ENCODE measurements at places on chromosomes 1 and 21.

DNA sequence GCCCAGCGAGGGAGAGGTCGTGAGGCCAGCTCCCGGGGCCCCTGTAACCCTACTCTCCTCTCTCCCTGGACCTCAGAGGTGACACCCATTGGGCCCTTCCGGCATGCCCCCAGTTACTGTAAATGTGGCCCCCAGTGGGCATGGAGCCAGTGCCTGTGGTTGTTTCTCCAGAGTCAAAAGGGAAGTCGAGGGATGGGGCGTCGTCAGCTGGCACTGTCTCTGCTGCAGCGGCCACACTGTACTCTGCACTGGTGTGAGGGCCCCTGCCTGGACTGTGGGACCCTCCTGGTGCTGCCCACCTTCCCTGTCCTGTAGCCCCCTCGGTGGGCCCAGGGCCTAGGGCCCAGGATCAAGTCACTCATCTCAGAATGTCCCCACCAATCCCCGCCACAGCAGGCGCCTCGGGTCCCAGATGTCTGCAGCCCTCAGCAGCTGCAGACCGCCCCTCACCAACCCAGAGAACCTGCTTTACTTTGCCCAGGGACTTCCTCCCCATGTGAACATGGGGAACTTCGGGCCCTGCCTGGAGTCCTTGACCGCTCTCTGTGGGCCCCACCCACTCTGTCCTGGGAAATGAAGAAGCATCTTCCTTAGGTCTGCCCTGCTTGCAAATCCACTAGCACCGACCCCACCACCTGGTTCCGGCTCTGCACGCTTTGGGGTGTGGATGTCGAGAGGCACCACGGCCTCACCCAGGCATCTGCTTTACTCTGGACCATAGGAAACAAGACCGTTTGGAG, 23.7 kb upstream of the TNFRSF1B start:
- no peak for DNase-seq

- no peak for DNase-seq
Measured at GRCh38 chr1:45499415-45499769, 481 bp downstream of the CCDC163 start.

DNA sequence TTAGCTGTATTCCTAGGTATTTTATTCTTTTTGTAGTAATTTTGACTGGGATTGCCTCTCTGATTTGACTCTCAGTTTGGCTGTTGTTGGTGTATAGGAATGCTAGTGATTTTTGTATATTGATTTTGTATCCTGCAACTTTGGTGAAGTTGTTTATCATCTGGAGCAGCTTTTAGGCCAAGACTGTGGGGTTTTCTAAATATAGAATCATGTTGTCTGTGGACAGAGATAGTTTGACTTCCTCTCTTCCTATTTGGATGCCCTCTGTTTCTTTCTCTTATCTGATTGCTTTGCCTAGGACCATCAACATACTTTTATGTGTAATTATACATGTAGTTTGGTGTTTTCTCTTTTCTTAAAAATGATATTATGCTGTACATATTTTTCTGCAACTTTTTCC, 27.2 kb downstream of the CD46 start:
- no peak for DNase-seq

DNA sequence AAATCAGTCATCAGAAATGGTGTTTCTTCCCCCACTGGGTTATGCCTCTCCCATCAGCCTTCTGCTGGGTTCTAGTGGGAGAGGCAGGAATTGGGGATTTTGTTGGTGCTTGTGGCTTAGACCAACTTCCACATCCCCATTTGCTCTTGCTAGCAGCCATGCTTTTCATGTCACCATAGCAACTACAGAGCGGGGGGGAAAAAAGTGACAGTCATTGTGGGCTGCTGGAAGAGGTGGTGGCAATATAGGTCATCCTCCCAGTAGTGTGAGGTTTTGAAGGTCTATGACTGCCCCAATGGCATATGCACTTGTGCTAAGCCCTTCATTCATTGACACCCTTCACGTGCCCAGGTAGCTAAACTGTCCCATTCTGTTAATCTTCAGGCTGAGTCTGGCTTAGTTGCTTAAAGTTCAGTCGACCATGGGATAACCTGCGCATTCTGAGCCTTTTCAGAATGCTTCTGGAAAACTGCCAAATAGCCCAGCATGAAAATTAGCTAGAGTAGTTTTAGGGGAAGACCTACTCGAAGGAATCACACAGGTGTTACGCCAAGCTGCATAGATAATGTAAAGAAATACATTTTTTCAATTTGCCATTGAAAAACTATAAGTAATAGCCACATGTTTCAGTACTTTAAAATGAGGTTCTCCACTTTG, 53.7 kb upstream of the ZNF326 start:
- no peak for DNase-seq

- DNase-seq, result no peak
Measured at GRCh38 chr1:42851420-42851819, 5.0 kb downstream of the ZNF691 start.

DNA sequence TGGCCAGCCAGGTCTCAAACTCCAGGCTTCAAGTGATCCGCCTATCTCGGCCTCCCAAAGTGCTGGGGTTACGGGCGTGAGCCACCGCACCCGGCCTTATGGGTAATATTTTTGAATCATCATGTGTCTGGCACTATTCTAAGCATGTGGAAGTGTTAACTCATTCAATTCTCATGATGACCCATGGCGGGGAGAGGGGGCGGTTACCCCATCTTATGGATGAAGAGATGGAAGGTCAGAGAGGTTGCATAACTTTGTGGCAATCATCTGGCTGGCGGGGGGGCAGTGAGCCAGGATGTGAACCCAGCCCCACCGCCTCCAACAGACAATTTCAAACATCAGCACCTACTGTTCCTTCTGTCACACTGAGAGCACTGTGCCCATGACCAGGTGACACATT, 11.5 kb upstream of the TAS1R2 start:
- DNase-seq, result no peak

GRCh38 chr1:181658581-181658980, 175.3 kb downstream of the CACNA1E start:
- DNase-seq, result no peak

DNA sequence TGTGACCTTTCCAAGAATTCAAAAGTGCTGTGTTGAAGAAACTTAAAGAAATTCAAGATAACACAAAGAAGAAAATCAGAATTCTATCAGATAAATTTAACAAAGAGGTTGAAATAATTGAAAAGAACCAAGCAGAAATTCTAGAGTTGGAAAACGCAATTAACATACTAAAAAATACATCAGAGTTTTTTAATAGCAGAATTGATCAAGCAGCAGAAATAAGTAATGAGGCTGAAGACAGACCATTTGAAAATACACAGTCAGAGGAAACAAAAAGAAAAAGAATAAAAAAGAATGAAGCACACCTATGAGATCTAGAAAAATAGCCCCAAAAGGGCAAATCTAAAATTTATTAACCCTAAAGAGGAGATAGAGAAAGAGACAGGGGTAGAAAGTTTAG, 218.1 kb upstream of the KAZN start:
- DNase-seq, result no peak

GRCh38 chr1:165851034-165851658, 23.7 kb downstream of the UCK2 start:
- no peak for DNase-seq

GRCh38 chr21:16579538-16579937, 849.8 kb downstream of the USP25 start:
- DNase-seq, result no peak

DNA sequence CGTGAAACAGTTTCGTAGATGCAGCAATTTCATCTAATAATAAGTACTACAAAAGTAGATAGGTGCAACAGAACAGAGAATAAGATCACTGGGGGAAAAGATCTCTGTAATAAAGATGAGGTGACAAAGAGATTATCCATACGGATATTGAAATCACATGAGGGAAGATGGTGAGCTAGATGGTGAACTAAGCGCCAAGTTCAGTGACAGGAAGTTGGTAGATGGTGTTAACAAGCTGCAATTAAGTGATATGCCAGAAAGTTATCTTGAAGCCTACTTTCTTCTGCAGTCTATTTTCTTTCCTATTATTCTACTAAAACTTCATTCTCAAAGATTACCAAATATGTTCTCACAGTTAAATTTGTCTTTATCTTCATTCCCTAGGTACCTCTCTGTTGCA, 7.1 kb downstream of the LRIF1 start:
- DNase-seq, result no peak

DNA sequence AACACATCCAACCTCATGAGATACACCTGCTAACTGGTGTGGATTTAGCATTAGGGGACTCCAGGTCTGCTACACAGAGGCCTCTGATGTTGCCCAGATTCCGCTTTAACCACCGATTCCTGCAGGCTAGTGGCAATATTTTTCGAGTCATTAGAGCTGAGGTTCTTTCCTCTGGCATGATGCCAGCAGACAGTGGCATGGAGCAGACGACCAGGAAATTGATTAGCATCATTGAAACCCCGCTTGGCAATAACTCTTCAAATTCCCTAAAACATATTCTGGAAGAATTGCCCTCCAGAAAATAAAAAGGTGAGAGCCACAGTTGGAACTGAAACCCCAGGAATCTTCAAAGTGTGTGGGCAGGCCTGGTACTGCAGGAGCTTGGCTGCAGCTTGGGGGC, 28.4 kb upstream of the ETV3 start:
- DNase-seq, result no peak

GRCh38 chr1:84467298-84467697, 11.8 kb upstream of the RPF1 start:
- no peak for DNase-seq

DNA sequence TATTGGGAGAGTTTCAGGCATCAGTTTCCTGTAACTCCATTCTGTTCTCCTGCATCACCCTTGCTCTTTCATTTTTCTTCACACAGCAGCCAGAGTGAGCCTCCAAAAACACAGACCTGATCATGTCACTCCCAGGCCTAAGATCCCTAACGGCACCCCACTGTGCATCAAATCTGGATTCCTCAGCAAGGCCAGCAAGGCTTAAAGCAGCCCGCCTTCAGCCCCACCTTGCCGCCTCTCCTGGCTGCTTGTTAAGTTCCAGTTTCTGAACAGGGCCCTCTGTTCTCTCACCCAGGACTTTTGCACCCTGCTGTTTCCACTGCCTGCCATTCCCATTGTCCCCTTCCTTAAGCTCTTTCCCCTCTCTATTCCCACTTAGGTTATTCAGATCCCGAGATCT, 29.3 kb downstream of the C1orf116 start:
- DNase-seq, result no peak

GRCh38 chr1:38005195-38006007, at the start of gene FHL3:
Gene FHL3, minus strand, starts transcription at chr1:38005514. Its CDS starts 6,102 bp downstream, at chr1:37999412.
- no peak for DNase-seq

DNA sequence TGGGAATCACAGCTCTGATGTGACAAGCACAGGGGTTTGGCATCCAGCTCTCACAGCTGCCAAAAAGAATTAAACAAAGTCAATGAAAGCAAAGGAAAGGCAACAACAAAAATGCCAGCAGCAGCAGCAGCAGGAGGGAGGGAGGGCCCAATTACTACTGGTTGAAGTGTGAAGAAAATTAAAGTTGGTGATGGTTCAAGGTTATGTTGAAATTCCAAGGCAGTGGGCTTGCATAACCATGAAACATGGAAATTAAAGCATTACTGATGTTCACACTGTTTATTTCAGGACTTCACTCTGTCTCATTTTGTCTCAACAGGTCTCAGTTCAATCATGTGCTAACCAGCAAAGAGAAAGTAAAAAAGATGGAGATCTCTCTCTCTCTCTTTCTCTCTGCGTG, 220.3 kb upstream of the LYPLAL1 start:
- DNase-seq, result no peak

DNA sequence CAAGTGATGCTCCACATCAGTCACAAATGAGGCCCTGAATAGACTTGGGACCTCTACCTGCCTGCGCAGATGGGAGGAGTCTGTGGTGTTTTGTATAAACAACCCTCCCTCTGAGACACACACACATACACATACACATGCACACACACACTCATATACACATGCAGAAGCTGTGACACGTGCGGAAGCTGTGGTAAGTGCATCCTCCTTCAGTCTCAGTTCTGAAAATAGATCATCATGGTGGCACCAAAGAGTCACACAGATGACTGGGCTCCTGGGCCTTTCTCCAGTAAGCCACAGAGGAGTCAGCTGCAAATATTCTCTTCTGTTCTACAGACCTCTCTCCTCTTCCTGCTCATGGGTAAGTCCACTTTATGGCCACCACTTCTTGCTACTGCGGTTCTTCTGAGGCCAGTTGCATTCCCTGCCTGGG, at the start of gene LY9:
TSS of gene LY9 (plus strand) at position 224 of the 433 bp plus-strand sequence. CDS start at position 238, 14 bp downstream.
- DNase-seq, result no peak

GRCh38 chr1:163203561-163203960, 845 bp upstream of the RGS5 start:
- no peak for DNase-seq

DNA sequence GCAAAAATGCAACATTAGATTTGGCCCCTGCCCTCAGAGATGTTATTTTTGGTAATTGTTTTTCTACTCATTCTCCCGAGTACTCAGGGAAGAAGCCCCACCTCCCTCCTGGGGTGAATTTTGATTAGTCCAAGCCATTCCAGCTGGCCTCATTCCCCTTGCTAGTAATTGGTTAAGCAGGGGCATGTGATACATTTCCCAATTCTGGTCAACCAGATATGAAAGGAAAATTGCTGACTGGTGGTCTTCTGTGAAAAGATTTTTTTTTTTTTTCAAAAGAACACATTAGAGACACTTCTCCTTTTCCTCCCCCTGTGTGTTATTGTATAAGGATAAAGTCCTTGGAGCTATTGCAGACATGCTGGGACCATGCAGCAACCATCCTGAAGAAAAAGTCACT, 71.1 kb upstream of the AKT3 start:
- DNase-seq, result no peak

- DNase-seq, result no peak
Measured at GRCh38 chr1:41773144-41773591, 145.6 kb downstream of the HIVEP3 start.

DNA sequence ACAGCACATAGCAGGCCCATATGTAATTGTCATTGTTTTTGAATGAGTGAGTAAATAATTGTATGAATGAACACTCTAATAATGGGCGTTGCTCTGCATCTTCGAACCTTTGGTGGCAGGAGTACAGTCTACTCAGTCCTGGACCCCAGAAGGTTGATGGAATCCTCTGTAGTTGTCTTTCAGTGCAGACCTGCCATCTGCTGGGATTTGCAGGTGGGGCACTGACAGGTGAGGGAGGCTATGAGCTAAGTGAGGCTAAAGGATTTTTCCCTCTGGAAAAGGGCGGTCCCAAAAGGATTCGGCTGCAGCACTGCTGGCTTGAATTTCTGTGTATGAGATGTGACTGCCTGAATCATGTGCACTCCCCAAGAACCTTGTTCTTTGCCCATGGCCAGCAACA, 53.4 kb downstream of the PLXNA2 start:
- no peak for DNase-seq

- no peak for DNase-seq
Measured at GRCh38 chr1:241813768-241814320, 34.2 kb upstream of the EXO1 start.

- DNase-seq, result no peak
Measured at GRCh38 chr21:33541105-33541711, 709 bp downstream of the GART start.

- DNase-seq, result no peak
Measured at GRCh38 chr1:201714542-201715329, 114.2 kb upstream of the IPO9 start.

GRCh38 chr1:183012301-183012994, 10.8 kb upstream of the LAMC1 start:
- DNase-seq, result no peak

- no peak for DNase-seq
Measured at GRCh38 chr1:192477630-192478029, 97.9 kb upstream of the RGS1 start.
